IMR-90 (cell line): ENCODE measurements at places on chromosomes 12 and 14. TPM values are rescaled to one million over a fixed set of nuclear protein-coding genes. Genes with fewer than 3 reads are reported as not detected.

GRCh38 chr12:69840727-69841126, 15.7 kb downstream of the MYRFL start:
- H3K27ac ChIP-seq = no peak overlapping the region
- no peak overlapping the region for H3K4me3 ChIP-seq
- no peaks in the 10 kb centered on the region for H3K4me1 ChIP-seq
- DNase-seq = no peak

The ANP32D gene
- not detected in 2 replicates for polyA plus RNA-seq

The SMAGP gene
- 35.8 and 42.7 TPM in 2 replicates for polyA plus RNA-seq

- no peak for DNase-seq
- no peaks in the 10 kb centered on the region for H3K4me1 ChIP-seq
- no peak overlapping the region for H3K27ac ChIP-seq
- H3K27me3 ChIP-seq = no peaks in the 10 kb centered on the region
- H3K36me3 ChIP-seq = no peaks in the 10 kb centered on the region
These were observed 911.7 kb upstream of the TMEM132C start for GRCh38 chr12:127355061-127355841.

DNA sequence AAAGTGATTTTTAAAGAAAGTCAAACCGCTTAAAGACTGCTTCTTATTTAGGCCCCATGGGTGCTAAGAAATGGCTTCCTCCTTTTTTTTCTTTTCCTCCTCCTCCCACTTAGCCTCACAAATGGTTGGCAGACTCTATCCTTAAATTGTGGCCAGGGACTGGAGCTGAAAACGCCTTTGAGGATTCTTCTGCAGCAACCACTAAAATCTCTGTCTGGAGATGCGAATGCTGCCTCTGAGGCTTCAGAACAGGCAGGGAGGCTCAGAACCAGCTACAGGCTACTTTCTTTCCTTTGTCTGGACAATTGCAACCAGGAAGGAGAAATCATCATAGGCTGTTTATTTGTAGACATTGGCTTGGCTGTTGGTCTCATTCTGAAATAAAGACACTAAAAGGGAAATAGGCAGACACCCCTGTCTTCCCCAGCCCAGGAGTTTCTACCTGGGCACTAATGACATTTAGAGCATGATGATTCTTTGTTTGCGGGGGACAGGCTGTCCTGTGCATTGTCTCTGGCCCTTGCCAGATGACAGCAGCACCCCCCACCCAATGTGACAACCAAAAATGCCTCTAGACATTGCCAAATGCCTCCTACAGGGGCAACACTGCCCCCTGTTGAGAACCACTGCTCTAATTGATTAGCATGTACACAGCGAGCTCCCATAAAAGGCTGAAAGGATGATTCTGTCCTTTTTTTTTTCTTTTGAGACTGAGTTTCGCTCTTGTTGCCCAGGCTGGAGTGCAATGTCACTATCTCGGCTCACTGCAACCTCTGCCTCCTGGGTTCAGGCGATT, 50.3 kb downstream of the MAP1LC3B2 start:
- no peak overlapping the region for H3K4me3 ChIP-seq
- peaks cover 2% of the 10 kb centered on the region; the same call in 1 of the 2 replicates for H3K27me3 ChIP-seq
- DNase-seq = no peak
- no peaks in the 10 kb centered on the region for H3K4me1 ChIP-seq
- H3K27ac ChIP-seq = no peak overlapping the region

The KCTD10 gene
- 82.8 and 88.4 TPM in 2 replicates for polyA plus RNA-seq

The RNFT2 gene
- polyA plus RNA-seq = 1.5 and 1.6 TPM in 2 replicates

The GABARAPL1 gene
- polyA plus RNA-seq = 75.9 and 93.6 TPM in 2 replicates

The RHEBL1 gene
- 0.39 and 0.62 TPM in 2 replicates for polyA plus RNA-seq
